ENCODE measurements at places on chromosomes 12 and 14. TPM values are rescaled to one million over a fixed set of nuclear protein-coding genes. Genes with fewer than 3 reads are reported as not detected.

PGF gene
- 0.41 TPM for total RNA-seq

DNA sequence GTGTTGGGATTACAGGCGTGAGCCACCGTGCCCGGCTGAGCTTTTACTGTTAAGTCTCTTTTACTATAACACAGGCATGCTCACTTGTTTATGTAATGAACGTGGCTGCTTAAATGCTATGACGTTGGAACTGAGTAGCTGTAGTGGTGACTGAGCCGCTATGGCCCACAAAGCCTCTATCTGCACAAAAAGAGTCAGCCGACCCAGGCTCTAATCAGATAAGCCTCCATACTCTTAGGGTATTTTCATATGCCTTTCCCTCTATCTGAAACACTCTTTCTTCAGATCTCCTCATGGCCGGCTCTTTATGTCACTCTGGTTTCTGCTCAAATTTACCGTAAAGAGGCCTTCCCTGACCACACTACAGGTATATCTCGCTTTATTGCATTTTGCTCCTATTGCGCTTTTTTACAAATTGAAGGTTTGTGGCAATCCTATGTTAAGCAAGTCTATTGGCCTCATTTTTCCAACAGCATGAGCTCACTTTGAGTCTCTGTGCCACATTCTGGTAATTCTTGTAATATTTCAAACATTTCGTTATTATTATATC, 8.0 kb downstream of the SLC2A14 start:
- DNase-seq = no peak

DNA sequence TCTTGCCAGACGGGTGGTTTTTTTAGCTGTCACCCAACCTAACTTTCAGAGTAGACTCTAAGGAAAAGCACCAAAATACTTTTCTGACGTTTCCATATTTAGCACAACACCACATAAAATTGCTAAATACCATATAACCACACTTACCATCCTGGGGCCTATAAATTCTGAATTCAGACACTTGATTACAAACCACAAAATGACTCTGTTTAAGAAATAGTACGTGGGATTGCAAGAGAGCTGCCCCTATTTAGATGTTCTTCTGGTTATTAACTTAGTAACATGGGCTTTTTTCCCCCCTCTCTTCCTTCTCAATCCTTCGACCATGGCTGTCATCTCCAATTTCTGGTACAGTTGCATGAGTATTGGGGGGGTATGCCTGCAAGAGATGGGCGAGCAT, 287.7 kb downstream of the BMP4 start:
- no peak for DNase-seq

CFAP251 gene
- 0.65 TPM for total RNA-seq

GRCh38 chr12:30928356-30929244, 2.1 kb downstream of the TSPAN11 start:
- no peak for DNase-seq

All from activated T-helper 1 cell treated with anti-CD3 and anti-CD28 coated beads, Interleukin-12 subunit alpha, Interleukin-12 subunit beta, Interleukin-2, Interleukin-4 antibody, amounts not matched to agents 30 ng/mL and 10 ng/mL and 1 ng/mL, durations not matched to agents 14 hours and 24 hours and 36 hours (primary cell).